SK-N-SH treated with all-trans-retinoic acid at 6 μM for 48 hours (cell line): ENCODE measurements at places on chromosomes 16 and 17.

DNA sequence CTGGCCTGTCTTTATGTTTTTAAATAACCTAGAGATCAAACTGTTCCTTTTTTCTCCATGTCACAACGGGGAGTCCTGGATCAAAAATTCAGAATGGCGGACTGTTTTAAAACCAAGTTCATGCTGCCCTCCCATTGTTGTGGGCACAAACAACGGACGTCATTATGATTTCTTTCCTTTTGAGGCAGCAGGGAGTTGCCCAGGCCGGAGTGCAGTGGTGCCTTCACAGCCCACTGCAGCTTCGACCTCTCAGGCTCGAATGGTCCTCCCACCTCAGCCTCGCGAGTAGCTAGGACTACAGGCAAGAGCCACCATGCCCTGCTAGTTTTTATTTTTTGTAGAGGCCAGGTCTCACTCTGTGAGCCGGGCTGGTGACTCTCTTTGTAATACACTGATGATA lies 26.5 kb downstream of the NDE1 start:
- no peak for ATAC-seq

DNA sequence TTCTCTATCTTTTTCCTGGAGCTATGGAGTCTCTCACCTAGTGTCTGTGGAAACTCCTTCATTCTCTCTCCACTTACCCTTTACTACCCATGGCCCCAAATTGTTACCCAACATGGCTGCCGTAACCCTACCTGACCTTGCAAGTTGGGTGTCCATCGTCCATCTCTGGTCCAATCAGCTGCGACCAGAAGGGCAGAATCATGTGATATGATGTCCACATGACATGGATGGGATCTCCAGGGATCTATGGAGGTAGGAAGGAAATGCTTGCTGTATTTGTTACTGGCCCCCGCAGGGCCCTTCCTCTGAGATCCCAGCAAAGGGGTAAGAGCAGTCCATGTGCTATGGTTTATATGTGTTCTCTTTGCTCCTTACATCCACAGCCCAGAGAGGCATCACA lies 8.0 kb upstream of the DRC7 start:
- no peak for ATAC-seq

DNA sequence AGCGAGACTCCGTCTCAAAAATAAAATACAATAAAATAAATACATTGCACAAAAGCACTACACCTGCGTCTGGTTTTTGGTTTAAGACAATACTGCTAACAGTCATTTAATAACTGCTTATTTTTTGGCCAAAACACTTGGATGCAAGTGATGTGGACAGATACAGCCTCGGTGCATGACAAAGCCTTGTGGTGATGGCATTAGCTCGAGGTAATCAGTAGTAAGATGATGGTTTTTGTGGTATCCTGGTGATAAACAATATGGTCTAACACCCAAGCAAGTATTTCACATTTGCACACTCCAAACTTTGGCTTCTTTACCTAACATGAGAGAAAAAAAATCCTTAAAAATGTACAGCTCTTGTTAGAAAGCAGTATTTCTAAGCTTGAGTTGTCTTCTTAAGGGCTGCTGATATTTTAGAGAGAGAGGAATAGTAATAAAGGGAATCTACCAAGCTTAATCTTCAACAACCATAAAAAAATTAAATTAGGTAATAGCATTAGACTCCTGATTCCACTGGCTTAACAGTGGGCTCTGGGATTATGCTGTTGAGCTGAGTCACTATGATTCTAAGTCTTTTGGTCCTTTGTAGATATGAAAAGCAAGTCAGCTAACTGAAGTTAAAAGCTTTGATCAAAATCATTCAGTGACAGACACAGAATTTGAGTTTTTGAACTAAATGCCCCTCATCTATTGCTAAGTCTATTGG lies 111.1 kb downstream of the VPS53 start:
- no peak for ATAC-seq

DNA sequence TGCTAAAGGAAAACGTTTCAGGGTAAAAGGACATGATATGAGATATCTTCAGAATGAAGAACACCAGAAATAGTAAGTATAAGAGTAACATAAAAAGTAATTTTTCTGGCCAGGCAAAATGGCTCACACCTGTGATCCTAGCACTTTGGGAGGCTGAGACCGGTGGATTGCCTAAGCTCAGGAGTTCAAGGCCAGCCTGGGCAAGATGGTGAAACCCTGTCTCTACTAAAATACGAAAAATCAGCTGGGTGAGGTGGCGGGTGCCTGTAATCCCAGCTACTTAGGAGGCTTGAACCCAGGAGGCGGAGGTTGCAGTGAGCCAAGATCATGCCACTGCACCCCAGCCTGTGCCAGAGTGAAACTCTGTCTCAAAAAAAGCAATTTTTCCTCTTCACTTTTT lies 56.6 kb upstream of the NFAT5 start:
- no peak for ATAC-seq

GRCh38 chr17:1461198-1461944 lies 5.3 kb upstream of the CRK start:
- ATAC-seq = no peak

DNA sequence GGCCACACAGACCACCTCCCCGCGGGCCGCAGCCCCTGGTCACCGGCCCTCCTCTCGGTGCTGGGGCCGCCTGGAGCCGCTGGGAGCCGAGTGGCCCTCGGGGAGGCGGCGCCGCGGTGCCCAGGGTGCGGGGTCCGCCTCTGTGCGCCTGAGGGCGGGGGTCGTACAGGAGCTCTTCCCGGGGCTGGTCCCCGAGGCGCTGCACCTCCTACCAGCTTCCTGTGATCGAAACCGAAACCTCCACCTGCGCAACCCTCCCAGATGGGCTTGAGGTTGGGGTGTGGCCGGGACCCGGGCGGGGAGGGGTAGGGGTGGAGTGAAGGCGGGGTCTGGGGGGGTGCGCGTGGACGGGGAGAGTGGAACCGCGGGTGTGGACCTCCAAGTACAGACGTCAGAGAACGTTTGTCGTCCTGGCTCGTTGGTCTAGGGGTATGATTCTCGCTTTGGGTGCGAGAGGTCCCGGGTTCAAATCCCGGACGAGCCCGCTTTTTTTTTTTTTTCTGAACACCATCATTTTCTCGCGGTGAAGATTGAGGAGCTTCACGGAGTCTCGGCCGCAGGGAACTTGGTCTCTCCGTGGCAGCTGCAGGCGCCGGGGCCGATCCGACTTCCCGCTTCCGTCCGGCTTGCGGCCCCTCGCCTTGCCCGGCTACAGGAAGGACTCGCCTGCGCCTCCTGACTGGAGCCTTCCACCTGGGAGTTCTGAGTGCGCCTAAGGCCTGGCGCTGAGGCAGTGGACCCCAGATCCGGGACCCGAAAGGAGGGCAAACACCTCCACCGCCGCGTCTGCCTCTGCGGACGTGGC lies 23.9 kb downstream of the ZNF213 start:
- peak; percentile 69 for ATAC-seq

DNA sequence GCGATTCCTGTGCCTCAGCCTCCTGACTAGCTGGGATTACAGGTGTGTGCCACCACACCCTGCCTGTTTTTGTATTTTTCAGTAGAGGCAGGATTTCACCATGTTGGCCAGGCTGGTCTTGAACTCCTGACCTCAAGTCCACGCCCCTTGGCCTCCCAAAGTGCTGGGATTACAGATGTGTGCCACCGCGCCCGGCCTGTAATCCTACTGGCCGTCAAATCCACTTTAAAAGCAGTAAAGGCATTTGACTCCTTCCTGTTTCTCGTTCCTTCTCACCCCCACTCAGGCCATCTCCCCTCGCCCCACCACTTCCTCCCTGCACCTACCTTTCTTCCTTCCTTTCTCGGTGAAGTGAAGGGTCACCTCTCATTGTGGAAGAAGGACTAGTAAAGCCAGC lies 69.4 kb upstream of the CREBBP start:
- ATAC-seq = no peak

DNA sequence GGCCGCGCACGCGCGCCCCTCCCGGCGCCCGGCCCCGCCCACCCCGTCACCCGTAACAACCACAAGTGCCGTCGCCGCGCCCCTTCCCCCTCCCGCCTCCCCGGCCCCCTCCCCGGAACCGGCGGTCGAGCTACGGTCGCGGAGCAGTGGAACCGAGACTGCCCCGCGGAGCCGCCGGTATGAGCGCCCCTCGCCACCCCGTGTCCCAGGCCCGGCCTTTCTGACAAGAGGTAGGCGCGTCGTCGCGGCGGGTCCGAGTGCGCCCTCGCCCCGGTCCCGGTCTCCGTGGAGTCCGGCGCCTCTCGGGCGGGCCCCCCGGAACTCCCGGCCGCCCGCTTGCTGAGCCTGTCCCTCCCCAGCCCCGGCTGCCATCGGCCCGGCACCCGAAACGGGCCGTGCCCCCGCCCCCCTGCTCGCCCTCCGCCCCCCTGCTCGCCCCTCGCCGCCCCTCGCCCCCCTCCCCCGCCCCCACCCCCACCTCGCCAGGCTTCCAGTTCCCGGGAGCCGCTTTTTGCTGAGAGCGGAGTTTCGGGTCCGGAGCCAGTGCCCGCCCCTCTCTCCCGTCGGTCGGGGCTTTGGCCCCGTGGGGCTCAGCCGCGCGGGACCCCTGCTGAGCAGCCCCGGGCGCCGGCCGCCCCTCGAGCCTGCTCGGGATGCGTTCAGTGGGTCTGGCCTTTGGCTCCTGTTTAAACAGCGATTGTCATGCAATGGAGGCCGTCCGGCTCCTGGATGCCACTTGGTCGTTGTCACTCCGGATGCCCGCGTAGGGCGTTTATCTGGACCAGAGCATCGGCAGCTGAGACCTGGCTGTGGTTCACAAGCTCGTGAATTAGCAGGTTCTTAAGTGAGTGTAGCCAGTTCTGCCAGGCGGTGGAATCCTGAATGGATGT lies at the start of gene SEC14L1:
SEC14L1 (plus strand) TSS at position 92 of the 890 bp plus-strand sequence. CDS start 2,628 bp downstream, outside the sequence.
- ATAC-seq = peak; percentile 35

DNA sequence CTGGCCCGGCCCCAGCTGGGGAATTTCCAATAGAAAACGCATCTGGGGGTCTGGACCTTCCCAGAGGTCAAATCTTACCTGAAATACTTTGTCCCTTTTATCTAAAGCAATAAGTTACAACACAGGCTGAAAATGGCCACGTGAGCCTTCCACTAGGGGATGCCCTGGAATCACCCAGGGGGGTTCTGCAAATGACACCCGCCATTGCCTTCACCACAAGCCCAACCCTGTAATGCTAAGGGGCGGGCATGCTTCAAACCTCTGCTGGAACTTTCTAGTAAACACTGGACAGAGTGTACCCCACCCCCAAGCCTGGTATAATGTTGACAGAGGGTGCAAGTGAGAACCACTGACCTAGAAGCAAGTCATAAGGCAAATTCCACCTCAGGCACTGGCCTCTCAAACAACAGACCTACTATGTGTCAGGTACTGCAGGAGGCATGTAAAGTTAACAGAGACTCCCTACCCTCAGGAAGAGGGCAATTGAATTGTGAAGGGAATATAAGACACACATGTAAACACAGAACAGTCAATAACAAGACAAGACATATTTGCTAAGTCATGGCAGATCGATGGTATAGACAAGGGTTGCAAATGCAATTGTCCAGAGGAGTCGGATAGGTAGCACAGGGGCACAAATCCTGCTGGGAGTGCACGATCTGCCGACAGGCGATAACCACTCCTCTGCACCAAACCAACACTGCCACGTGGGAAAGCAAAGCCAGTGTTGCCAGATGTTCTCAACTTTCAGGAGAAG lies 59.0 kb downstream of the ARHGAP17 start:
- no peak for ATAC-seq

GRCh38 chr17:72244956-72245355 lies 124.1 kb downstream of the SOX9 start:
- peak; percentile 33; the same call in 2 of the 3 replicates for ATAC-seq

DNA sequence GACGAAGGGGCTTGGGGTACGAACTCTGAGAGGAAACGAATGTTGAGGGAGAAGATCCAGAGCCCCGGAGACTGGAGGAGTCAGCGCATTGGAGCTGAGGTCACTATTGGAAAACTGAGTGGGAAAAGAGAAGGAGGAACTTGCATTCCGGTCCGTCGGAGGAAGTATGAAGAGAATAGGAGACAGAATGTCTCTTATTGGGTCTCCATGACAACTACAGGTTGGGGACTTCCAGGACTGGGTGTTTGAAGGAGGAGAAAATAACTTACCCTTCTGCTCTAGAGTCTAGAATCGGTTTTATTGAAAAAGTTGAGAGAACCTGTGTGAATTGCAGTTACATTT lies 537 bp downstream of the GOSR1 start:
- peak; percentile 33 for ATAC-seq

GRCh38 chr16:52308051-52308450 lies 238.9 kb downstream of the TOX3 start:
- ATAC-seq = no peak

DNA sequence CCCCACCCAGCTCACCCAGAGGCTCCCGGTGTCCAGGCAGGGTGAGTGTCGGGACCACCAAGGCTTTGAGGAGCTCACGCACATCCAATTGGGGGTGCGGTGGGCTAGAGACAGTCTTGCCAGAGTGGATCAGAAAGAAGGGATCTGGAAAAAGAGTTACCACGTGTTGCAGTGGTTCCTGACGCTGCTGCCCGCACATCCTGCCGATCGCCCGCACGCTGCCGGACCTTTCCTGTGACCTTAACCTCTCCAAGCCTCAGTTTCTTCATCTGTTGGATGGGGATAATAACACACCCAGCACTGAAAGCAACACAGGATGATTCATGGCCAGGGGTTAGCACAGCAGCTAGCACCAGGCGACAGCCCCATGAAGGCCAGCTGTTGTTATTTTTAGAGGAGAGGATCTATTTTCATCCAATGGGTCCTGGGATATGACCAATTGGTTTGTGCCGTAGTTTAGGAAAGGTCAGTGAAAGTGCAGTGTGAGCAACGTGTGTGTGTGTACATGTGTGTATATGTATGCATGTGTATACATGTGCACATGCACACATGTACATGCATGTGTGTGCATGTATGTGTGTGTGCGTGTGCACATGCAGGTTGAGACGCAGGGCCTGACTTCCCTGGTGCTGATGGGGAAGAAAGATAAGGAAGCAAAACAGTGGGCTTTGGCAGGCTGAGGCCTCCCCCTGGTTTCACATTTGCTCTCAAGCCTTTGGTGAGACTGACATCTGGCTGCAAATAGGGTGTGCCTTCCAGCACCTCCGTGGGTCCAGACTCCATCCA lies 2.5 kb downstream of the ITGAX start:
- ATAC-seq = no peak

GRCh38 chr17:72598695-72599094 lies 477.9 kb downstream of the SOX9 start:
- ATAC-seq = no peak

GRCh38 chr17:31595666-31596381 lies 204.3 kb downstream of the RAB11FIP4 start:
- peak; percentile 20; the same call in 2 of the 3 replicates for ATAC-seq

DNA sequence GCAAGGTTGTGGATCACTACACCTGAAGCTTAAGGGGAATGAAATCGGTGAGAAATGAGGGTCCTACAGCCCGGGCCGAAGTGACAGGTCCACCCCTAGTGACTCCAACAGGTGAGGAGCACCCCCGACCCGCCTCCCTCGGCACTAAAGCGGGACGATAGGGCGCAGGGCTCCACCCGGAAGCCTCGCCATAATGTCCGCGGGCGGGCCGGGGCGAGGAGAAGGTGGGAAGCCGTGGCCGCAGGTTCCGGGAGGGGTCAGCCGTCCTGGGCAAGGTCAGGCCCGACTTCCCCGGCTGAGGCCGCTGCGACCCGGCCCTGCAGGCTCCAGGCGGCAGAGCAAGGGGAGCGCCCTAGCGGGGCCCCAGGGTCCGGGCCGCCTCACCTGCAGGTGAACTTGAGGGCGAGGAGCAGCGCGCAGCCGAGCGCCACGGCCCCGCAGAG lies 543 bp downstream of the TXNDC11 start:
- no peak; the same call in 2 of the 3 replicates for ATAC-seq
